RWPE2 (cell line): ENCODE measurements at places on chromosomes 2 and 18.

DNA sequence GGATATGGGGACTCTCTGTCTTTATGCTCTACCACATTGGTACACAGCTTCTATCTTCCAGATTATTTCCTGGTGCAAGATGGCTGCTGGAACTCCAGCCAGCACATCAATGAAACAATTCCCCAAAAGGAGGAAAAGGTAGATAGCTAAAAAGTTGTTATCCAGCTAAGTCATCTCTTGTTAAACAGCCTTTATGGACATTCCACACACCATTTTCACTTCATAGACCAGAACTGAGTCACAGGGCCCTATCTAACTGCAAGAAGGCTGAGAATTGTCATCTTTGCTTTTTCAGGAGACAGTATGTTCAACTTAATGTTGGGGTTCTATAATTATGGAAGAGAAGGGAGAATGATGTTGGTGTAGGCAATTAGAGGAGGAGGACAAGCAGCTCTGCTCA, 133.3 kb upstream of the NOSTRIN start:
- DNase-seq = no peak

GRCh38 chr2:73582364-73582763, 59.9 kb downstream of the NAT8 start:
- no peak for DNase-seq

DNA sequence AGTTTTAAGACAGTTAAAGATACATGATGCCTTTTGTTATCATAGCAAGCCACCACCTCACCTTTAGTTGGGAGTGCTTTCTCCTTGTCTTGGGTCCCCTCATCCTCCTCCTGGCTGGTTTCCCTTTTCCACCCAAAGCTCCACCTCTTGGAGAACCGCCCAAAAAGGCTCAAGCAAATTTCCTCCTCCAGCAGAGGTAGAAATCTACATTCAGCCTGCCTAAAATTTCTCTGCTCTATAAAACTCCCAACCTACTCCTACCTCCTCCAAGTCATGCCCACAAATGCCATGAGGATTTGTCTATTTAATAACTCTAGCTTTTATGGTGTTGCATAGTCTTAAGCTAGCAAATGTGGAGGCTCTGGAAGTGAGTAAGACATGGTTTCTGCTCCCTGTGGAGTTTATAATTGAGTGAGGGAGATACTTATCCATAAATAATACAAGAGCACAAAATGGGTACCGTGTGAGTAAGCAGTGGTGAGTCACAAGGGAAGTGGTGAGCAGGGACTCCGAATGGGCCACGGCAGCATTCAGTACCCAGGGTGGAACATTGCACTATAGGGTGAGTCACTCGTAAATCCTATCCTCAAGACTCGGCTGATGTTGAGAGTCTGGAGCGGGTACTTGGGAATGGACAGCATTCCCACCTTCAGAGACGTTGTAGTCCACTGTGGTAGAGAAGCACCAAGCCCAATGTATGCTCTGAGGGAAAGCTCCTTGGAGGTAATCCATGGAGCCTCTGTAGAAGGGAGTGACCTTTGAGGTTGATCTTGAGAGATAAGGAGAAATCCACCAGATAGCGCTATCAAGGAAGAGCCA, 146.3 kb downstream of the RTN4 start:
- peak; percentile 94 for DNase-seq

DNA sequence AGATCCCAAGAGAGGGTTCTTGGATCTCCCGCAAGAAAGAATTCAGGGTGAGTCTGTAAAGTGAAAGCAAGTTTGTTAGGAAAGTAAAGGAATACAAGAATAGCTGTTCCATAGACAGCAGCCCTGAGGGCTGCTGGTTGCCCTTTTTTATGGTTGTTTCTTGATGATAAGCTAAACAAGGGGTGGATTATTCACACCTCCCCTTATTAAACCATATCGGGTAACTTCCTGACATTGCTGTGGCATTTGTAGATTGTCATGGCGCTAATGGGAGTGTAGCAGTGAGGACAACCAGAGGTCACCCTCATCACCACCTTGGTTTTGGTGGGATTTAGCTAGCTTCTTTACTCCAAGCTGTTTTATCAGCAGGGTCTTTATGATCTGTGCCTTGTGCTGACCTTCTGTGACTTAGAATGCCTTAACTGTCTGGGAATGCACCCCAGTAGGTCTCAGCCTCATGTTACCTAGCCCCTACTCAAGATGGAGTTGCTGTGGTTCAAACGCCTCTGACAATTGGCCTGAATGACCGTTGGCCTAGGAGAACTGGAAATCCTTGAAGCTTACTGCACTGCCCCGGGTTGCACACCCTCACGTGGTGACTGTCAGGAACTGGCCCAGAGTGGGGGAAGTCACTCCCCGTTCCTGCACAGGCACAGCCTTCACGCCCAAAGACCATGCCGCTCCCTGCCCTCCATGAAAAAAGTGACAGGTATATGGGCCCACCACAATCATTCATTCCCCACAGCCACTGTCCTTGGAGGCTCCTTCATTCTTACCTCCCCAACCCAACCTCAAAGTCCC, 136.9 kb downstream of the SEPTIN10 start:
- DNase-seq = no peak

GRCh38 chr2:171046048-171046560, 114.6 kb downstream of the TLK1 start:
- no peak for DNase-seq

DNA sequence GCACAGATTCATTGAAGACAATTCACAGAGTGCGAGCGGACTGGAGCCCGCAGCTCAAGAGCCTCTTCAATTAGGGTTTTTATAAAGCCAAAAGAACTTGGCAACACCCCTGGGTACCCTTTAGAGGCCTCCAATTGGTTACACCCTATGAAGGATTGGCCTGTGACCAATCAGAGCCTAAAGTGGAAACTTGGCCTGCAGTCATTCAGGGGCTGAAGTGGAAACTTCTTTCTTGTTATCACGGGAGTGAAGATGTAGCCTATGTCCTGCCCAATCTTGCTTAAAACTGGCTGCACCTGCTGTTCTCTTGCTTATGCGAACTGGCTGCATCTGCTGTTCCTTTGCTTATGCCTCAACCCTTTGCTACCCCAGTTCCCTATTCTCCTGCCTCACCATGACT, 1.8 kb upstream of the HJURP start:
- DNase-seq = no peak

GRCh38 chr2:240760576-240761246, 59.3 kb downstream of the KIF1A start:
- DNase-seq = no peak
